ENCODE measurements at places on chromosomes 3 and 15.

- no peak for DNase-seq
These were observed 691.5 kb upstream of the ARPP21 start for GRCh38 chr3:34947834-34948233.

GRCh38 chr3:99562990-99563607 lies 75.3 kb upstream of the COL8A1 start:
- DNase-seq, result no peak

DNA sequence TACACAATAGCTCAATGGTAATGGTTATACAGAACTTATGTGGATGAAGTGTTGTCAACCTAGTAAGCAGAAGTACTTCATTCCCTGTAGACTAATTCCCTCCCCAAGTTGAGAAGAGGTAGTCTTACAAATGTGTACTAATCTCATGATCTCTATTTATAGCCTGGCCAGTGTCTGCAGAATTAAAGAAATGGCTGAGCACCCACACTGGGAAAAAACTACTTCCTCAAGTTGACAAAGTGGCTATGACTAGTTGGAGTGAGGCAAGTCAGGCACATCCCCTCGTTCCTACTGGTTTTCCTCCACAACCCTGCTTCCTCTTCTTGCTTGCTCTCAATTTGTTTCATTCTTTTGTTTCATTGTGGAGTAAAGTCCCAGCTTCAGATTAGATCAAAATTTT lies 566.7 kb upstream of the ZNF717 start:
- no peak for DNase-seq

DNA sequence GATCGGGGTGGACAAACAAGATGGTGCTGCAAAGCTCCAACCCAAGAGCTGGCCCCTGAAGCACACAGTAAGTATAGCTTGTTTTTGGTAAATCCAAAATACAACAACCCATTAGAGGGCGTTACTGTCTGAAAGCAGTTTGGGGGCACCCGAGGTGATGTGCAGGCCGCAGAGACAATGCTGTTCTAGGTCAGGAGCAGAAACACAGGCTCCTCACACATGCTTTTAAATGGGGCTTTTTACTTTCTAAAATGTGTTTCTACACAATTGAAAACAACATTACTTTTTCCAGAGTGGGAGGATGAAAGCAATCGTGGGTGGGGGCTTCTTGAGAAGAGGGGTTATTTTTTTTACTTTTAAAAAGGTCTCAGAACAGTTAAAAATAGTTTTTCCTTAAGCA lies 1029.3 kb upstream of the CFAP20DC start:
- DNase-seq, result no peak

DNA sequence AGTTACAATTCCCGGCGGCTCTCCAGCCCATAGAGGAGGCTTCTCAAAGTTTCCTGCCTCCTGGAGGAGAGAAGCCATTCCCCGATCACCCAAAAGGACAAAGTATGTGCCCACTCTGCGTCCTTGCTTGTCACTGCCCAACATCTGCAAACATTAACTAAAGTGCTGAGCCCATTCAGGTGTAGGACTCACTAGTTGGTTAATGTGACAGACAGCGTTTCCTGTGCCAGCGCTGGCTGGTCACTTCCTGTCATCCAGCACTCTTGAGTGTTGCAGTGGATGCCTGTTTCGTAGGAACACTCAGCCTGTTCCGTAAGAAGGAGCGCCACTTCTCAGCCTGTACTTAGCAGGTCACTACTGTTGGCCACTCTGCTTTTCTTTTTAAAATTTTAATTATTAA lies 100.3 kb downstream of the APBA2 start:
- DNase-seq, result no peak

- no peak for DNase-seq
These were observed 132.0 kb upstream of the IL12A start for GRCh38 chr3:159856590-159857104.

- peak; percentile 72 for DNase-seq
These were observed 311.4 kb downstream of the EPHB1 start for GRCh38 chr3:135106445-135106844.

DNA sequence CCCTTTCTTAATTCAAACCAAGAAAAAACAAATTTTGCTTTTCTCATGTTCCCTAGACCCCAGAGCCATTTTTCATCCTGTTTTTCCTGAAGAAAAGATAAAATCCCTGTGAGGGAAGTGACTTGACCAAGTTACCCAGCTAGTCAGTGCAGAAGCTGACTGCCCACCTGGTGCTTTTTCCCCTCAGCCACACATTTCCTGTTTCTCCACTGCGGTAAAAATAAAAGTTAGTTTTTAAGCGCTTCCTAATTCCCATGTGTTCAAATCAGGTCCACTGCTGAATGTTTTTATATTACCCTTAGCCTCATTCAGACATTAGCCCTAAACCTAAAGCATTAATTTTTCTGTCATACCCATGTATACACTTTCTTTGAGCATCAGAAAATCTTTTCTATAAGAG lies 26.1 kb downstream of the PPP2R3A start:
- DNase-seq, result no peak

GRCh38 chr3:21390136-21390535 lies 360.9 kb downstream of the ZNF385D start:
- no peak for DNase-seq

DNA sequence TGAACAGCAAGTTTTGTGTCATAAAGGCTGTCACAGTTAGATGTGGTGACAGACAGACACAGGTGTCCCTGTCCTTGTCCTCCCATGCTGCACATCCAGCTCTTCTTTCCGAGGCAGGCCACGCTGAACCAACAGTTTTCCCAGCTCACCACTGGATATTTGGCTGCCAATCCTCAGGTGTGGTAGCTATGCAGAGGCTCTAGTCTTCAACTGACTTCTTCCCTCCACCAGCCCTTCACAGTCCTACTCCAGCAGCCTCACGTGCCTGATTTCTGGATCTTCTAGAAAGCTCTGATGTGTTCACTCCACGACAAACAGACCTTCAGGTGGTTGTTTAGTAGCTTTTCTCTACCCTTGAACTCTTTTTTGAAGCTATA lies 145.5 kb downstream of the UACA start:
- no peak for DNase-seq
